ENCODE measurements at places on chromosomes 3 and 15.

DNA sequence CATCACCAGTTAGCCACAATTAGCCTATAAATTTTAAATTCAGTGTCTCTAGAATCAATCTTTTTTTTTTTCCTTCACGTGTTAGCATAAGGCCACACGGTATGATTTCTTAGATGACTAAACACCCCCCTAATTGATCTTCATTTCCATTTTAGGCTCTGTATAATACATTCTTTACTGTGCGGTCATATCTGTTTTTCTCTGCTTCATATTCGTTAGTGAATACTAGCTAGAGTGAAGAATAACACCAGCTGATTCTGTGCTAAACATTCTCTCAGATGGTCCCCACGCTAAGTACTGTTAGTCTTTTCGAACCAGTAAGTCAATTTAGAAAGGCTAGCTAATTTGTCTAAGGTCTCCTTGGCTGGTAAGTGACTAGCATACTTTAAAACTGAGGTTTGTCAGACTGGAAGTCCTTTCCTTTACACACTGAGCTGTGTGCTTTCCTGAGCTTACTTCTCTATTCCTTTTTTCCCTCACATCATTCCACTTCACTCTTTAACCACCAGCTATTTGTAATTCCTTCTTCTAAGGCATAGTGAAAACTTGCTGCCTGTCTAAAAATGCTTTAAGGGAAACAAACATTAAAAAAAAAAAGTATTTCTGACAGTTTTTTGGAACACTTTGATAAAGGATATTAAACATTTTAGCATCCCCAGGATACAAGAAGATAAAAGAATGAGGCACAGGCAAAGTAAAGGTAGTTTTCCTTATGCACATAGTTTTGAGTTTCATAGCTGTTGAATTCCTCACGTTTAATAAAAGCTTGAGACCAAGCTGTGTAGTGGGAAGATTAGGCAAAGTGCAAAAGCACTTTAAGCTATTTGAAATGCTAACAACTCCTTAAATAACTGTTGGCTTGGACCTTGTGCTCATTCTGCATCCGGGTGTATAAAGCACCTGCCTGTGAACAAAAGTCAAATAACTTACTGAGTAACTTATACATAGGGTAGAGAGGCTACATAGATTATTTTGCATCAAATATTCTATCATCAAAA is 17.1 kb downstream of the ZFAND6 start:
- DNase-seq = no peak

- DNase-seq = no peak
Measured at GRCh38 chr3:170809975-170810357, 60.0 kb downstream of the RPL22L1 start.

GRCh38 chr3:65483480-65483879 is 555.2 kb downstream of the MAGI1 start:
- DNase-seq = no peak

- DNase-seq = no peak
Measured at GRCh38 chr3:61687206-61687605, 125.8 kb downstream of the PTPRG start.

DNA sequence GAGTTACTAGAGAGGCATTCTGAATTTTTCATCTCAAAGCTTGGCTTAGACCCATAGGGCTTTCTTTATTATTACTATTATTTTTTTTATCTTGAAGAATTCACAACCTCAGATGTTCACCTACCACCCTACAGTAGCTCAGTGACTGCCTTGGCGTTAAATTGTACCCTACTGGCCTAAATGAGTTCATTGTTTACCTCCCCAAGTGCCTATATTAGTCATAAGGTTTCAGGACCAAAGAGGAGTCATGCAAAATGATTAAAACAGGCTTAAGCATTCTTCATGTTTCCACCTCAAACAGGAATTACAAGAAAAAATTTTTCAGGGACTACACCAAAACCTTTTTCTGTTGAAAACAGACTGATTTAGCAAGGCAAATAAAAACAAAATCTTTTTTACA is 751.5 kb downstream of the SQOR start:
- no peak for DNase-seq

All from stimulated activated CD4-positive, alpha-beta T cell treated with anti-CD3 and anti-CD28 coated beads, Interleukin-1b, Interleukin-23, amount 100 ng/mL, for 1 hour (primary cell).